ENCODE measurements at places on chromosomes 6 and 20. TPM values are rescaled to one million over a fixed set of nuclear protein-coding genes. Genes with fewer than 3 reads are reported as not detected.

The METTL24 gene
- 1.5 TPM for total RNA-seq

The CLIC5 gene
- 0.16 TPM for total RNA-seq

The HSPA1L gene
- total RNA-seq, result 0.97 TPM

The RBL1 gene
- total RNA-seq, result 6.6 TPM

The PTGIS gene
- 6.3 TPM for total RNA-seq

The SLC22A3 gene
- total RNA-seq, result 0.16 TPM

The CDH26 gene
- 0.49 TPM for total RNA-seq

The HLA-DQB2 gene
- total RNA-seq, result not detected

The CYP39A1 gene
- total RNA-seq, result 4.5 TPM

The CD24 gene
- 0.97 TPM for total RNA-seq

The GCLC gene
- total RNA-seq, result 13.0 TPM

The POFUT1 gene
- 51.1 TPM for total RNA-seq

The SLC22A23 gene
- 20.4 TPM for total RNA-seq

The CRISP2 gene
- total RNA-seq, result not detected

The PGC gene
- total RNA-seq, result not detected

The CGA gene
- total RNA-seq, result not detected
